Stimulated activated CD4-positive, alpha-beta T cell treated with anti-CD3 and anti-CD28 coated beads, TNF-alpha, amount 100 ng/mL, for 48 hours (primary cell): ENCODE measurements at places on chromosomes 3 and 15.
A peak's percentile ranks its signal among the peaks of the same experiment; 100 is the strongest.

DNA sequence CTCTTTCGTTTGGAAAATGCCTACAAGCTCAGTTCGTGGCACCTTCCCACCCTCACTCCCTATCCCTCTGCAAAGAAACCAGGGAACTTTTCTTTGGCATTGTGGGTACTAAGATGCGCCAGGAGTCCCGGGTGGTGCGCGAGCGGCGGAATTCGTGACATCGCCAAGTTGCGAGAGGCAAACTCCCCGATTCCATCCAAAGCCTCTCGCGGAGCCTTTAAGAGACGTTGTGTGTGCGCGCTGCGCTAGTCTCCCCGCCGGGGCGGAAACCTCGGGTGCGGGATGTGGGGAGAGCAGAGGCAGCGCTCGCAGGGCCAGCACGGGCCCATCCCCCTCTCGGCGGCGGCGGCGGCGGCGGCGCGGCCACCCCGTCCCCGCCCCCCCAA, 443 bp upstream of the NR2F2 start:
- no peak for DNase-seq

GRCh38 chr15:31384568-31384967, 57.9 kb downstream of the KLF13 start:
- no peak for DNase-seq

DNA sequence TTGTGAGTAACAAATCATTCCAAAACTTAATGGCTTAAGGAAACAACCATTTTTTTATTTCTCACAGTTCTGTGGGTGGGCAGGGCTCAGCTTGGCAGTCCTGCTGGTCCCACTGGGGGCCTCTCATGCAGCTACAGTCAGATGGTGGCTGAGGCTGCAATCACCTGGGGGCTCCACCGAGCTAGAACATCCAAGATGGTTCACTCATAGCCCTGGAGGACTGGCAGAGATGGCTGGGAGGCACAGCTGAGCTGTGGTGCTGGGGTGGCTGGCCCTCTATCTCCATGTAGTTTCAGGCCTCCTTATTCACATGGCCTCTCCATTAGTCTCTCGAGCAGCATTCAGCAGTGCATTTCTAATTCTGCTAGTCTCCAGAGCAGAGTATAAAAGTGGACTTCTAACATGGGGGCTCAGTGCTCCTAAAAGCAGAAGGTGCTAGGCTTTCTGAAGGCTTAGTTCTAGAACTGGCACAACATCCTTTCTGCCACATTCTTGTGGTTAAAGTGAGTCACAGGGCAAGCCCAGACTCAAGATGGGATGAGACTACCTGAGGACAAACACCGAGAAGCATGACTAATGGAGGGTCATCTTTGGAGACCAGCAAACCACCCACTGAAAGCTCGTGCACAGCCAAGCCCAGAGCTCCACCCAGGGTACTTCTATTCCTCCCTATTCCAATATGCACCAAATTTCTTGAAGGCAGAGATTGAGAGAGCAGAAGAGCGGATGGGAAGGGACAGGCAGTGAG, 6.3 kb downstream of the CAV3 start:
- no peak for DNase-seq

- no peak for DNase-seq
Measured at GRCh38 chr15:90588427-90588826, 58.7 kb downstream of the CRTC3 start.

DNA sequence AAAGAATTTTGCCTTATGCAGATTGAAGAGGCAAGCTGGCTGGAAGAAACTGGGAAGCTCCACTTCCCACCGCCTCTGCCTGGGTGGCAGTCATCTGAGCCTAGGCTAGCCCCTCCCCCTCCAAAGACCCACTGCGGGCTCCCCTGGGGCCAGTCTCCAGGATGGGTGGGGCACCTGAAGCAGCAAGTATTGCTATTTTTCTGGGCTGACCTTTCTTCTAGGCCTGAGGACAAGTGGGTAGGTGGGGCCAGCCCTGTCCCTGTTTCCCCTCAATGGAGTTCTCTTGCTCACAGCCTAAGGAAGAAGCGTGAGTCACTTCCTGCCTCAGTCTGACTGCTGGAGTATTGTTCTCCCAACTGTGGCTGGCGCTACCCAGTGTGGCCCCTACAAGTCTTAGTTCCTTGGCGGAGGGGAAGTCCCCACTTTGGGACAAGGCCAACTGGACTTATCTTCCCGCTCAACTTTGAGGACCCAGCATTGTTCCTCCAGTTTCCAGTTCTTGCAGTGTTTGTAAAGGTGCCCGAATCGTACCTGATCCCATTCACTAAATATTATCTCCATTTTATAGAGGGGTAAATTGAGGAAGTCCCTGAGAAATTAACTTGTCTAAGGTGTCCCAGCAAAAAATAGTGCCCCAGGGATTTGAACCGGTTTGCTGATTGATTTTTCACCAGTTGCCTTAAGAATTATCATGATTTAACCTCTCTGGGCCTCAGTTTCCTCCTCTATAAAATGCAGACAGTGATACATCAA, 1.4 kb downstream of the FURIN start:
- no peak for DNase-seq

- no peak for DNase-seq
Measured at GRCh38 chr15:39115379-39116057, 465.4 kb upstream of the THBS1 start.

DNA sequence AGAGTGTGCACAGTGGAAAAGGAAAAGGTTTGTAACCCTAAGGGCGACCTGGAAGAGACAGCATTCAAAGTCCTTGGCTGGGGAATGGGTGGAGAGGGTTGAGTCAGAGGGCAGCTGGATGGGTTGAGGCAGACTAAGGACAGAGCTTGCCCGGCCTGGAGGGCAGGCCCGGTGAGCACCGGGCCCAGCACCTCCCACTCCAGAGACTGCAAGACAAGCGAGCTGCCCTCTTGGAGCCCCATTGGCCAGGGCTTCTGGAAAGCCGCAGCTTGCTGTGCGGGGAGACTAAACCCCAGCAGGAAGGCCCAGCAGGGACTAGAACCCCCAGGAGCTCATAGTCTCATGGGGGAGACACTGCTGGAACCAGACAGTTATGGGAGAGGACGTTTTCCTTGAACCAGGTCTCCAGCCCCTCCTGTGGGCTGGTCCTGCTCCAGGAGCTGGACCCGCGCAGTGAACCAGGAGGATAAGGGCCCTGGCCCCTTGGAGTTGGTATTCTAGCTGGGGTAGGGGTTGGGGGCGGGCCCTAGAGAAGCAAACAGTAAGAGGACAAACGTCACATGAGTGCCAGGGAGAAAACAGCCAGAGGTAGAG, 59.1 kb downstream of the RGMA start:
- DNase-seq, result no peak

- no peak for DNase-seq
Measured at GRCh38 chr3:7275396-7275795, 414.5 kb downstream of the GRM7 start.

DNA sequence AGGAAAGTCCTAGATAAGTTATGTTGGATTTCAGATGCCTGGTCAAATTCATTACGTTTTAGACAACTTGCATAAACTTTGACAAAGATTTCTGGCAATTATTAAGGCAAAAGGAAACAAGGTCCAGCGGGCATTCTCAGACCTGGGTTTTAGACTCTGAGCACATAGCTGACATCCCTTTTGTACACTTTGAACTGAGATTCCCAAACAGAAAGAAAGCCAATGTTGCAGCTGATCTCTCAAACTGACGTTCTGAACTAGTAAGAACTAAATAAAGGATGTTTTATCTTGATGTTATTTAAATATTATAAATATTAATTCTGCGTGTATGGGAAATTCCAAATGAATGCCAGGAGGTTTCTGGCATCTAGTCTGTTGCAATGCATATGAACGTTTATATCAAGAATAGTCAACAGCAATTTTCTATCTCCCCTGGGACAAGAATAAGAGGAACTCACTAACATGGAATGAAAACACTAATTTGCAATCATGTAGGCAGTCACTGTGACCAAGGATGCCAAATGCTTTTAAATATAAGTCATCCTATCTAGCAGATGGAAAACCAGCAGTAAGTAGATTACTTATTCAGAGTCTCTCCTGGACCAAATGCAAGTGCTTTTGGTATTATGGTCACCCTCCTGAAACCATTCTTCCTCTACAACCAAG, 202.1 kb downstream of the GREM1 start:
- no peak for DNase-seq

GRCh38 chr3:4849136-4849535, 130.1 kb upstream of the BHLHE40 start:
- DNase-seq, result no peak

GRCh38 chr3:196883361-196883760, 15.6 kb downstream of the SENP5 start:
- peak; percentile 1 for DNase-seq

DNA sequence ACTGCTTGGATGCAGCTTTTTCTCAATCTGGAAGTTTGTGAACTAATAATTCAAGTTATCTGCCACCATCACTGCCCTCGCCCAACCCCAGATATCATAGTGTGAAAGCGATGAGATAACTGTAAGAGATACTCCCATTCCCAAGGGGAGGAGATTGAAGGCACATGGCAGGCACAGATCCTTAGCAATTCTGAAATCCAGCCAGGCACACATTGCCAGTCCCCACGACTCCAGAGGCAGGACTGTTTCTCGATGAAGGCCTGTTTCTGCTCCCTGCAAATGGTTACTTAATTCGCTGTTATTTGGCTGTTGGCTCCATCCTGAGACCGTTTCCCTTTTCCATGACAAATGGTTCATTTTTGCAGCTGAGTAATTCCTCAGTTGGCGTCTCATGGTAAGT, 63.2 kb upstream of the NEDD4 start:
- no peak for DNase-seq

GRCh38 chr3:170809007-170809974, 60.7 kb downstream of the RPL22L1 start:
- no peak for DNase-seq

- DNase-seq, result no peak
Measured at GRCh38 chr3:158711886-158712285, 20.4 kb downstream of the RARRES1 start.

- no peak for DNase-seq
Measured at GRCh38 chr15:53576841-53577240, 182.6 kb downstream of the WDR72 start.

- DNase-seq, result no peak
Measured at GRCh38 chr3:31027191-31027761, 132.8 kb upstream of the GADL1 start.

GRCh38 chr3:144031938-144032337, 60.3 kb downstream of the DIPK2A start:
- DNase-seq, result no peak

GRCh38 chr3:49903451-49904424, at the start of gene MST1R:
TSS of gene MST1R (minus strand) at chr3:49903873. CDS start at chr3:49903609, 264 bp downstream.
- DNase-seq, result peak; percentile 70

DNA sequence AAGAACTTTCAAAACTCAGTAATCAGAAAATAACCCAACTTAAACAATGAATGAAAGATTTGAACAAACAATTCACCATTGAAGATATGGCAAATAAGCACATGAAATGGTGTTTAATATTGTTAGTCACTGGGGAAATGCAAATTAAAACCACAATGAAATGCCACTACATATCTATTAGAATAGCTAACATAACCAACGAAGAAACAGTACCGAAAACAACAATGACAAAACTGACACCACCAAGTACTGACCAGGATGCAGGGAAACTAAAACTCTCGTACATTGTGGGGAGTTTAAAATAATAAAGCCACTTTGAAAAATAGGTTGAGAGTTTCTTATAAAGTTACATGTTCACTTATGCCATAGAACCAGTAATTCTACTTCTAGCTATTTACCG, 69.1 kb downstream of the KBTBD8 start:
- DNase-seq, result no peak

DNA sequence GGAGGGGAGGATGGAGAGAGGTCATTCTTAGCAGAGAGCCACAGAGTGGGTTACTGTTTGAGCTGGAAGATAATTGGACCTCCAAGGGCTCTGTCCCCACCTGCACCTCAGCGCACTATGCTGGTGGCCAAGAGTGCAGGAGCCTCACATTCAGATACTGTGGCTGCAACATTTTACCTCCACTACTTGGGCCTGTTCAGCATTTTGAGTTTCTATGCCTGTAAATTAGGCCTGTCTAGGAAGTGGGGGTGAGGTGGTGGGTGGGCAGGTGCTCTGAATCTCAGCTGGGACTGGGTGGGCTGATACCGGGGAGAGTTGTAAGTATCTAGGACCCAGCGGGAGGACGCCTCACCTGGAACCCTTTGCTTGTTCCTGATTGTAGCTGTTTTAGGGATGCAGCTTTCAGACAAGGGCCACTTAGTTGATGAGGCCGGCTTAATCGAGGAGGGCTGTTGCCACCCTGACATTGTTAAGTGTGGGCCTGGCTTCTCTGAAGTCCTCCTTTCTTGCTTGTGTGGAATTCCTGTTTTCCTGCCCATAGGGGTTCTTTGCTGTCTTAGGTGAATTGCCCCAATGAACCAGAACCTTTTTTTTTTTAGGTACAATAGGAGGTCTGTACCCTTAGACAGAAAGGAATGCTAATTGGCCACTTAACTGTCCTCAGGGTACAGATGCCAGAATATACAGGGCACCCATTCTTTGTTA, 83.8 kb downstream of the SMAD3 start:
- no peak for DNase-seq

GRCh38 chr3:21446945-21447475, 304.0 kb downstream of the ZNF385D start:
- DNase-seq, result no peak

DNA sequence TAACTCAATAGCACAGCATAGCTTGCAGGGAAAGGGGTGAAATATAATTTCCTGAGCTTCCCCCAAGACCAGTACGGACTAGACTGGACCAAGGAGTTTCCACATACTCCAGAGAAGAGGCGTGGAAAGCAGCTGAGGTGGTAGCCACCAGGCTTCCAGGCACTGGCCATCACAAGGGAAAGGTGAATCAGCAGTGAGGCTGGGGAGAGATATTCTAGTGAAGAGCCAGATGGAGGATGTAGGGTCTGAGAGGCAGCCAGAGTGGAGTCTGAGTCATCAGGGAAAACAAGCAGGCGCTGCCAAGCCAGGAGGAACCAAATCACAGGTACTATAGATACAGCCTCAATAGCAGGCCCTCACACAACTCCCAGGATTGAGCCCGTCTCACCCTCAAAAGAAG, 9.6 kb upstream of the RASA2 start:
- DNase-seq, result no peak

GRCh38 chr3:25288413-25288812, 139.7 kb upstream of the RARB start:
- no peak for DNase-seq

- DNase-seq, result no peak
Measured at GRCh38 chr15:68081869-68082505, 27.9 kb downstream of the PIAS1 start.

DNA sequence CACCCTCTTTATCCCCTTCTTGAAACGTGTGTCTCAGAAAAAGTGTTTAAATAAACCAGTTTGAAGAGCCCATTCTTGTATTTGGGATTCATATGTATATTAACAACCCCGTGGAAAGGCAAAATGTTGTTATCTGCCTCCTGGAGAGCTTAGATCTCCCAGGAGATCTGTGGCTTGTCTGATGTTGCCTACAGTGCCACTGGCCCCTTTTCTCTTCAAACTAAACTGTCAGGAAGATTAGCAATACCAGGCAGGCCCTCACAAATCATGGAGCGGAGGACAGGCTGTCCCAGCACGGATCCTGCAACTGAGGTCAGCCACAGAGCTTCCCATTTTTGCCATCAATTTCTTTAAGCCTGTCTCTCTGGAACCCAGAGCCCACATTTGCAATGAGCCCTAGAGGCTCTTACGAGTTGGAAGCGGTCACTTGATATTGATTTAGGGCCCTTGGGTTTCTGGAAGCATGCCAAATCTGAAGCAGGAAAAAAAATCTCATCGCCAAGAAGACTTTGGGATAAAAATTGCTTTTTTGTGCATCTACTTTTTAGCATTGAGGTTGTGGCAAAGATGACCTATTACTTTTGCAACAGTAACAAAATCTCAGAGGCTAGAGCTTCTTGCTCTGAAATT, 234.1 kb downstream of the OPA1 start:
- DNase-seq, result no peak
